ENCODE measurements at places on chromosomes 7 and 10.

GRCh38 chr7:93972029-93972725 is 32.0 kb downstream of the BET1 start:
- no peak for DNase-seq

GRCh38 chr7:129298268-129298893 is 73.6 kb downstream of the AHCYL2 start:
- DNase-seq: peak; percentile 62

- no peak for DNase-seq
Measured at GRCh38 chr10:95532536-95532935, 28.6 kb downstream of the SORBS1 start.

DNA sequence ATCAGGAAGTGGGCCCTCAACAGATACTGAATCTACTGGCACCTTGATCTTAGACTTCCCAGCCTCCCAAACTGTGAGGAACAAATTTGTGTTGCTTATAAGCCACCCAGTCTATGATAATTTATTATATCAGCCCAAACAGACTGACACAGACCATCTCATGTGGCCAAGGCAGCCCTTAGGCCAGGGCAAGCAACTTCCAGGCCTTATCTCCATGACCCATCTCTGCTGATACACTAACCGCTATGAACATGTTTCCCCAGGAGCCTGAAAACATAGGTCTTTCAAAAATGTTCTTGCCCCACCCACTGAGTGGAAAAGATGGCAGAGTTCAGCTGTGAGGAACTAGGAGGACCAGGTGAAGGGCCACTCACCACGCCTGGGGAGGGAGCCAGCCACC is 3.2 kb upstream of the BLOC1S2 start:
- no peak for DNase-seq

DNA sequence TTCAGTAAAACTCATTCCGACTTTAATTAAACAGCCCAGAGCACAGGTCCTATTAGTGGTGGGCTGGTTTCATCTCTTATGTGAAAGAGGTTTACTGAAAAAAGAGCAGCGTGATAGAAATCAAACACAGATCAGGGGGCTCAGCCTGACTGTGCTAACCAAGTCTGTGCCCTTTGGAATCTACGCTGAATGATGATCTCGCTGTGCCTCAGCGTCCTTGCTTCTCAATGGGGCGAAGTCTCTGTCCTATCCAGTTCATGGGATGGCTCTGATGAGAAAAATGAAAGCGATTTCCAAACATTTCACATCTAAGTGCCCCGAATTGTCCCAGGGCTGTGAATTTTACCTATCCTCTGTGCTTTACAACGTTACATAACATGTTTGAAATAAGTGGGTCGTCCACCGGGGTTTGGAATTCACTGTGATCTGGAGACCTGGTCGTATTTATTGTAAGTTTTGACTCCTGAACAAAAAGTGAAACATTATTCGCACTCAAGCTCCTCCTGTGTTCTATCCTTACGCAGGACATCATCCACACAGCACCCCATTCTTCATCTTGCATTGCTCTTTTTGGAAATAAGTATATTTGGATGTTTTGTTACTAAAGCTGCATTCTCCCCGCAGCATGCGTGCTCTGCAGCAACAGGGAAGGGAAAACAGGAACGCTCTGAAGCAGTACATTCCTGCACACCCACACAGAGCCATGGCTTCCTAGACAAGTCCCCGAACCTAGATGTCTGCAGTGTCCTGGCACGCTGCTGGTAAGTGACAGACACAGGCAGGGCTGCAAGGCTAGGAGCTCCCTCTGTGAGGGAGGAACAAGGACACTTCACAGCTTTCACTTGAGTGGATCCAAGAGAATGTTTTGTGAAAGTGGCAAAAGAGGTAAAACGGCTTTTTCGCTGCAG is 83.5 kb downstream of the SLC37A3 start:
- no peak for DNase-seq

DNA sequence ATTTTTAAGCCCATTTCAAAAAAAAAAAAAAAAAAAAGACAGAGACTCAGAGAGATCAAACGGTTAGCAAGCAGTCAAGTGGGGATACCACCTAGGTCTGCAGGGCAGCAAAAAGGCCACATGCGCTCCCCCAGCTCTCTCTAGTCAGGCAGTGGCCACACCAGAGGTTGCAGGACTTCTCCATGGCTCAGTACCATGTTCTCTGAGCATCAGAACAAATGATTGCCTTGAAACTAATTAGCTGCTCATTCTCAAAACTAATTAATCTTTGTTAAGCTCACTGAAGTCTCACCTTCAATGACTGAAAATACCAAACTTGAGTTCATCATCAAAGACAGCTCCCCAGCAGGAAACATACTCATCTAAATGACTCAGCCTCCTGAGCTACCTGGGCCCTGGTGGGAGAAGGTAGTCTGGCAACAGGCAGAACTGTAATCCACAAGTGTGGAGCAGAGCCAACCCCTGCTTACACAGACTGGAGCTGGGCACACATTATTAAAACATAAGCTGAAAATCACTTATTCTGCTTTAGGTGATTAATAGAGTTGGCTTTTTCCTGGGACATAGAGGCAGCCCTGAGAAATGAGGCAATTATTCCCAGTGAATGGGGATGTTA is 319.6 kb downstream of the GRID1 start:
- no peak for DNase-seq

DNA sequence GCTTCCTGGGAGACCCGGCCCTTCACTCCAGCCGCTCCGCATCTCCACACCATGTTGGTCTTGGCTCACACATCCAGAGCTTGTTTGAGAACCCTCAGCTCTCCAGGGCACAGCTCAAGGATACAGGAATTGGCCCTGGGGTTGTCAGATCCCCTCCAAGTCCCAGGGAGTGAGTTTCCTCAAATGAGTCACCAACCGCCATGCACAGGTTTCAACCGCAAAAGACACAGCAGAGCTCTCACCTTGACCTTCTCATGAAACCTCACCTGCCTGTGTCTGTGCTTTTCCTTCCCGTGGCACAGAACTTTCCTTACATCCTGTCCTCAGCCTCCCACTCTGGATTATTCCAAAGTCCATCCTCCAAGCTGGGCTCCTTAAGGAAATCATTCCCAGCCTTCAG is 20.6 kb downstream of the AZGP1 start:
- no peak for DNase-seq

DNA sequence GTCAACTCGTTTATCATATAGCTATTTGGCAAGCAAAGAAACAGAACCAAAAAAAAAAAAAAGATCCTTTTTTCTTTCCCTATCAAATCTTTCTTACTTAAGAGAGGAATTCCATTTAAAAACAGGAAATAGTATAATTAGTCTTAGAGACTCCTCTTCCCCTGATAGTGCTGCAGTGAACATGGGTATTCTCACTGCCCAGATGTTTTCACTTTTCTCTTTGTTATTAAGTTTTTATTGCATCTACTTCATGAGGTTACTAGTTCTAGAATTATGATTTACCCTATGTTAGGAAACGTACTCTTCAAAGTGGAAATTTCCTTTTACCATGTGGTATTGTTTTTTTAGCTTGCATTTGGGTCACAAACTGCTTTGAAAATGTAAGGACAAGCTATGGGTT is 8.5 kb downstream of the CASP2 start:
- DNase-seq: no peak

DNA sequence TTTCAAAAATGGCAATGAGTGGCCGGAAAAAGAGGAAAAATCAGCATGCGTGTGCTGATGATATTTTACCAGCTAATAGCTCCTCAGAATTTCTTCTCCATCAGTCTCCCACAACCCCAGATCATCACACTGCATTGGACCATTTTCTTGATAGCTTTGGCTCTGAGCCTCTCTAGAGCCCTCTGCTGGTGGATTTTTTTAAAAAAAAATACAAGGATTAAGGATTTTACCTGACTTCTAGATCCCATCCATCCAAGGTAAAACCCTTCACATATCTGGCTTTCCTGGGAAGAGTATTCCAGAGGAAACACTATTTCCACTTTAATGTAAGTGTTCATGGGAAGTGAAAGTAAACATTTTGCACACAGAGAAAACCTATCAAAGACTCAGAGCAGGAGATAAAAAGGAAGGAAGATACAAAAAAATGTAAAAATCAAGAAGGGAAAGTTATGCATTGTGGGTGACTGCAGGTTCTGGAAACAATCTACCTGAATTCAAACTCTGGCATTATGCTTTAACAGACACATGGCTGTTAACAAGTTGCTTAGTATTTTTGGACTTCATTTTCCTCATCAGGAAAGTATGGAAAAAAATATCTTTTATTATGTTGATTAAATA is 380.9 kb downstream of the LRRTM3 start:
- peak; percentile 38 for DNase-seq

DNA sequence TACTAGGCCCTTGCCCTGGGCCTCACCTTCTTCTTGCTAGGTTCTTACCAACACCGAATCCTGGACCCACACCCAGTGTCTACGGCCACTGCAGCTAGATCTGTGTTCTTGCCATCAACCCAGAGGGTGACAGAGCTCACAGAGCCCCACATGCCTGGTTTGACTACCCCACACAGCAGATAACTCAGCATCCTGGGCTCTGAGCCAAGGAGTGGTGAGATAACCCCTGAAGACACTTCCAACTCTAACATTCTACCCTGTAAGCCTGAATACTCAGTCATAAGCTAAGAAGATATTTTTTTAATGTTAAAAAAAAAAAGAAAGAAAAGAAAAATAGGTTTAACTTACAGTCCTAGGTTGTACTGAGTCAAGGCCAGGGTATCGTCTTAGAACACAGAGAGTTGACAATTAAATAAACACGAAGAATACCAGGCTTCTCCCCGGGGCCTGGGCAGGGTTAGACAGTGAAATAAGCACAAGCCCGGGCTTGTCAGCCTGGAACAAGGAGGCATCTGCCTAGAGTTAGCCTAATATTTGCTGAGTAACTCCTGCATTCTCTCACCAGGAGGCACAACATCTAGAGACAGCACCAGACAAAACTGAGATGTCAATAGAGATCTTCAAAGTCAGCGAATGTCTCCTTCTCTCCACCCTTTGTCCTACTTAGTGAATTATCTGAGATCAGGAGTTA is 556.5 kb upstream of the LRRN3 start:
- DNase-seq: no peak

GRCh38 chr7:157996359-157997079 is 591.1 kb downstream of the PTPRN2 start:
- DNase-seq: no peak

- no peak for DNase-seq
Measured at GRCh38 chr7:128082431-128082830, 51.2 kb upstream of the LRRC4 start.

GRCh38 chr10:31768467-31768866 is 160.2 kb downstream of the ARHGAP12 start:
- DNase-seq: no peak

- DNase-seq: no peak
Measured at GRCh38 chr7:151894111-151895007, 17.4 kb upstream of the PRKAG2 start.

GRCh38 chr10:123200531-123200930 is 46.3 kb downstream of the BUB3 start:
- no peak for DNase-seq

Data from GM13977 (cell line).